ENCODE measurements at places on chromosomes 3 and 15.

GRCh38 chr3:132464066-132464465 lies 46.8 kb downstream of the DNAJC13 start:
- DNase-seq, result no peak

- DNase-seq, result no peak
Observed at GRCh38 chr3:122787872-122788271, 5.8 kb downstream of the HSPBAP1 start.

DNA sequence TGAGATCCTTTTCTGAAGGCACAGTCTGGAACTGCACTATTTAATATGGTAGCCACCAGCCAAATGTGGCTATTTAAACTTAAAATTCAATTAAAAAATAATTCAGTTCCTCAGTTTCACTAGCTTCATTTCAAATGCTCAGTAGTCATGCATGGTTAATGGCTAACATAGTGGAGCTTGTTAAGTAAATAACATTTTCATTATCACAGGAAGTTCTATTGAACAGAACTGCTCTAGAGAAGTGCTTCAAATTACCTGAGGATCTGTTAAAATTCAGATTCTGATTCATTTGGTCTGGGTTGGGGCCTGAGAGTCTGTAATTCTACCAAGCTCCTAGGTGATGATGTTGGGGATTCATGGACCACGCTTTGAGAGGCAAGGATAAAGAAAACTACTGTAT lies 109.6 kb upstream of the THRB start:
- DNase-seq, result no peak

DNA sequence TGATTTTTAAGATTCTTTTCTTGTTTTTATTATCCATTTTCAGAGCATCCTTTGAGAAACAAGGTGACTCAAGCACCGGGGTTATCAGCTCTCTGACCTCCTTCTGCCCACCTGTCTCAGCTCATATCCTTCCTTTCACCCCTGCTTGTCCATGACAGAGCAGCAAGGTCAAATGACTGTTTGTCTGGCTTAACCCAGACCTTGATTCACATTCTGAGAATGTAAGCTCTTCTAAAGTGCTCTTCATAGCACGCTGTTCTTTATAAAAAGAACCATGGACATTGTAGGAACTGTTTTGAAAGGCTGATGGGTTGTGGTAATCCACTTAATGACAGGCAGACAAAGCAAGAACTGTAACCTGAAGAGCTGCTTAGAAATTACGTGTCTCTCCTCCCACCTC lies 122.5 kb downstream of the CHST2 start:
- DNase-seq, result no peak

GRCh38 chr3:126509597-126510307 lies 7.8 kb downstream of the UROC1 start:
- no peak for DNase-seq

DNA sequence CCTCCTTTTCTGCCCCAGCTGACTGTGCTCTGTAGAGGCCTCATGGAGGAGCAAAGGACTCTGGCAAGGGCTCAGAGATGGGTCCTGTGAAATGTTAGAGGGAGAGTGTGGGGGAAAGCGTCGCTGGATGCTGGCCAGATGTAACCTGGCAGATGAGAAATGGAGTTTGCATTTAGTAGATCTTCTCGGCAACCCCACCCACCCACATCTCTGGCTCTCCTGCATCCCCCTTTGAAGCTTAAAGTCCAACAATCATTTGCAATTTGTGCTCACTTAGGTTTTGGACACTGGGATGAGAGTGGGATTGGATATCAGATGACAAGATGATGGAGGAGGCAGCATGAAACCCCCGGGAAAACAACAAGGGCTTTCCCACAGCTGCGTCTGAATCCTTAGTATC lies 523.6 kb upstream of the MCTP2 start:
- no peak for DNase-seq

GRCh38 chr3:90007778-90008499 lies 900.5 kb downstream of the EPHA3 start:
- DNase-seq, result no peak

Measured in SK-N-MC (cell line).